Thoracic aorta (tissue), 2 donors: ENCODE measurements at places on chromosomes 5 and 9.

- no peaks in the 10 kb centered on the region for H3K27me3 ChIP-seq
- no peaks in the 10 kb centered on the region for H3K36me3 ChIP-seq
- no peak overlapping the region for H3K4me3 ChIP-seq
- no peak overlapping the region for H3K27ac ChIP-seq
These were observed 128.1 kb downstream of the CRB2 start for GRCh38 chr9:123484130-123484529.

GRCh38 chr5:12023614-12024241 is 119.5 kb upstream of the CTNND2 start:
- DNase-seq: no peak
- H3K36me3 ChIP-seq: no peaks in the 10 kb centered on the region
- H3K4me1 ChIP-seq: no peaks in the 10 kb centered on the region

DNA sequence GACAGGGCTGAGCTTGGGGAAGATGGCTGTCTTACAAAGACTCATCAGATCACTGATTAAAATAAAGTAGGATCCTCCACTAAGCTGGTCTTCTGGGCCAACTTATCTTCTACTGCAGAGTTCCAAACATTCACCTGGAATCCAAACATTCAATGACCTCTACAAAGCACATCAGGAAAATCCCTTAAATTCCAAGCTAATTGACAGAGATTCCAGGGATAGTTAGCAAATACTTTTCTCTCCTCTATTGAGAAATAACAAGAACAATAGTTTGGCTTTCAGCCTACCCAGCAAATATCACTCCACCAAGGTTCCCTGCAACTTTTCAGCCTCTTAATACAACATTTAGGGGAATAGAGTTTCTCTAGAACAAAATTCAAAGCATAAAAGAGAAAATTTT is 140.6 kb upstream of the LIFR start:
- no peaks in the 10 kb centered on the region for H3K36me3 ChIP-seq
- no peaks in the 10 kb centered on the region for H3K27me3 ChIP-seq
- DNase-seq: no peak
- no peaks in the 10 kb centered on the region for H3K4me1 ChIP-seq

- DNase-seq: no peak
- no peak overlapping the region for H3K27ac ChIP-seq
- no peaks in the 10 kb centered on the region for H3K36me3 ChIP-seq
- no peaks in the 10 kb centered on the region for H3K4me1 ChIP-seq
- no peaks in the 10 kb centered on the region for H3K27me3 ChIP-seq
These were observed 7.9 kb upstream of the IER5L start for GRCh38 chr9:129185991-129186390.

DNA sequence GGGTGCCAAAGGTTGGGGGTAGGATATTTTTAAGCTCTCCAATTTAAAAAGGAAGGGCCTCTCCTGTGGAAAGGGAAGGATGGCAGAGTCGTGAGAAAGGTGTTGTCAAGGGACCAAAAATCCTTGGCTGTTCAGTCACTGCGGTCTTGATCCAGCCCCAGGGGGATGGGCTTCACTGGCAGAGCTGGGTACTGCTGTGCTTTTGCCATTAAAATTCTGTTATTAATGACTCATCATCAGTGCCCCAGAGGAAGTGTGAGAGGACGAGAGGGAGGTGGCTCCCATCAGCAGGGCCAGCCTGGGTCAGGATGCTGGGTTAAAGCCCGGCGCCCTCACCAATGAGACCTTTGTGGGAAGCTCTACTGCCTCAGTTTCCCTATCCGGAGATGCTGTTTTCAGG is 16.7 kb downstream of the PCDH12 start:
- peak overlapping the region; percentile 85 for H3K27ac ChIP-seq
- peaks cover 14% of the 10 kb centered on the region for H3K4me1 ChIP-seq
- peak; percentile 25 for DNase-seq
